Lower lobe of right lung (tissue), 2 donors: ENCODE measurements at places on chromosomes 5 and 9. TPM values are rescaled to one million over a fixed set of nuclear protein-coding genes. Genes with fewer than 3 reads are reported as not detected.

DNA sequence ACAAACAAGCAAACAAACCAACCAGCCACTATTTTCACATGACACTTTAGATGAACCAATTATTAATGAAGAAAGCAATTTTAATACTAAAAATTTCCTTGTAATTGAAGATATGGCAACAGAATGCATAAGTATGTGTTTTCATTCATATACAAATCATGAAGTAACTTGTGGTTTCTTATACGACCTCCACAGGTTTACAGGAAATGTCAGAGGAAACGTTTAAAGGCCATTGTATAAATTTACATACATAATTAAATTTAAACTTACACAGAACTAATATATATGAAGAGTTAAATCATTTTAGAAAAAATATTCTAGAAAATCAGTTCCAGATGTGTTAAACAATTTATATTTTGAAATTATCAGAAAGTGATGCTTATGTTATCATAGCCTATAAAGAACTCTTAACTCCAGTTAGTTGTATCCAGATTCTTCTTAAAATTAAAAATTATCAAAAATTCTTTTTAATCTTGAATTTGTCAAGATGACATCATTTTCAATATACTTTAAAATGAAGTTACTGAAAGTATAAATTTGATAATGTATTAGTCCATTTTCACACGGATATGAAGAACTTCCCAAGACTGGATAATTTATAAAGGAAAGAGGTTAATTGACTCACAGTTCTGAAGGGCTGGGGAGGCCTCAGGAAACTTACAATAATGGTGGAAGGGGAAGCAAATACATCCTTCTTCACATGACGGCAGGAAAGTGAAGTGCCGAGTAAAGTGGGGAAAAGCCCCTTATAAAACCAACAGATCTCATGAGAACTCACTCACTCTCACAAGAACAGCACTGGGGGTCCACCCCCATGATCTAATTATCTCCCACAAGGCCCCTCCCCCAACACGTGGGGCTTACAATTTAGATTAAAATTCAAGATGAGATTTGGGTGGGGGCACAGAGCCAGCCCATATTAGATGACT lies 192.0 kb downstream of the PIK3R1 start:
- DNase-seq, result no peak
- no peaks in the 10 kb centered on the region for H3K27me3 ChIP-seq
- no peaks in the 10 kb centered on the region for H3K36me3 ChIP-seq
- no peak overlapping the region for H3K4me3 ChIP-seq

- DNase-seq, result no peak
- no peak overlapping the region for H3K27ac ChIP-seq
- H3K4me3 ChIP-seq, result no peak overlapping the region
- peaks cover 11% of the 10 kb centered on the region for H3K4me1 ChIP-seq
Measured at GRCh38 chr9:85431339-85432102, 310.2 kb downstream of the AGTPBP1 start.

Gene LRRTM2
- total RNA-seq, result 0.30 TPM

Gene RGP1
- total RNA-seq, result 29.6 TPM

Gene NR2F1-AS1
- 11.1 TPM for total RNA-seq

Gene UAP1L1
- total RNA-seq, result 29.7 TPM

- no peaks in the 10 kb centered on the region for H3K36me3 ChIP-seq
- H3K4me3 ChIP-seq, result peak overlapping the region; percentile 100
Measured at GRCh38 chr5:54518146-54518817, 723 bp downstream of the SNX18 start.

- H3K4me3 ChIP-seq, result no peak overlapping the region
- H3K36me3 ChIP-seq, result no peaks in the 10 kb centered on the region
- DNase-seq, result no peak
- no peaks in the 10 kb centered on the region for H3K27me3 ChIP-seq
- H3K27ac ChIP-seq, result no peak overlapping the region
- H3K4me1 ChIP-seq, result no peaks in the 10 kb centered on the region
Measured at GRCh38 chr5:139210585-139210984, 12.4 kb upstream of the SIL1 start.

GRCh38 chr5:73909474-73909873 lies 283.5 kb downstream of the ARHGEF28 start:
- H3K27ac ChIP-seq, result no peak overlapping the region
- peaks cover 12% of the 10 kb centered on the region for H3K36me3 ChIP-seq
- DNase-seq, result no peak
- no peaks in the 10 kb centered on the region for H3K27me3 ChIP-seq

Gene FBP2
- not detected for total RNA-seq

DNA sequence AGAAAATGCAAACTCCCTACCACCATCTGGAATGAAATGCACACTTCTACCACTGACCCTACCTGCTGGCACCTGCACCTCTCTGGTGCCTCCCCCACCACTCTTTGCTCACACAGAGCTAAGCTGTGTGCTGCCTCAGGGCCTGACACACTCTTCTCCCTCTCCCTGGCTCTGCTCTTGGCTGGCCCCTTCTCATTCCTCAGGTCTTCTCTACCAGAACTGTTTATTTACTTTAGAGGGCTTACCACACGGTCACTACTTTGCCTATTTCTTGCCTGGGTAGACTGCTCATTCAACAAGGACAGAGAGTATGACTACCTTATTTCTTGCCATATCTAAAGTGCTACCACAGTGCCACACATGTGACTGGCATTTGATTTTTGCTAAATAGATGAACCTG lies 3.3 kb downstream of the REEP5 start:
- DNase-seq, result no peak
- peaks cover 72% of the 10 kb centered on the region for H3K4me1 ChIP-seq
- H3K4me3 ChIP-seq, result no peak overlapping the region

- no peak for DNase-seq
- no peak overlapping the region for H3K4me3 ChIP-seq
- H3K4me1 ChIP-seq, result no peaks in the 10 kb centered on the region
Measured at GRCh38 chr5:175159956-175160355, 284.0 kb downstream of the DRD1 start.

Gene NOP16
- 11.8 TPM for total RNA-seq

Gene MCIDAS
- total RNA-seq, result 0.56 TPM

GRCh38 chr5:7068156-7068555 lies 327.8 kb upstream of the ADCY2 start:
- H3K4me1 ChIP-seq, result no peaks in the 10 kb centered on the region
- no peaks in the 10 kb centered on the region for H3K27me3 ChIP-seq
- H3K27ac ChIP-seq, result no peak overlapping the region
- H3K4me3 ChIP-seq, result no peak overlapping the region
- no peaks in the 10 kb centered on the region for H3K36me3 ChIP-seq

DNA sequence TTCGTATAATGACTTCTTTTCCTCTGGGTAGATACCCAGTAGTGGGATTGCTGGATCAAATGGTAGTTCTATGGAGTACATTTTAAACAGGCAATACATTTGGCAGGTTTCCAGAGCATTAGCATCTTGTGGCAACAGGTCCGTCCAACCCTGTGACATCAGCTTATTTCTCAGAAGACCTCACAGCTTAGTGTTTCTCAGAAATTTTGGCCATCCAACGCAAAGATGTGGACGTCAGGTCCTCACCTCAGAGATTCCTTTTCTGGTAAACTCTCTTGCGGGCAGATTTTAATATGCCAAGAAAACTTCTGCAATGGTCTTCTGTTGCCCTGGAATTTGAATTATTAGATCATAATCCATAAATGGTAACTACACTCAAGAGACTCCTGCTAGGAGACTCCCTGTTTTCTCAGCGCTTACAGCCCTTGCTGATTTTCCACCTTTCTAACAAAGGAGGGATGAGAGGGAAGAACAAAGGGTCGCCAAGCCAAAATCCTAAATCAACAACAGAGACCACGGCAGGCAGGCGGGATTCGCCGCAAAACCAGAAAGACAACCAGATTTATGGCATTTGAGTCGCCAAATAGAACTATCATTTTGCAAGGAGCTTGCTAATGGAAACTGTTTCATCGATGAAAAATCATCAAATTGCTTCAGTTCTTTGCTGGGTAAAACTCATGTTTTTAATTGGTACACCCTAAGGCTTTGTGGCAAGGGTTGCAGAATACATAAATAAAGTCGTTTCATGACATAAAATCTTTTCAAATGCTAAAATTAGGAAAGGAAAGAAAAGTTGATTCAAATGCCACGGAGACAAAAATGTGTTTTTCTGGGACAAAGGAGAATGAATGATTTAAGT lies 34.1 kb upstream of the PLPP1 start:
- DNase-seq, result no peak
- no peaks in the 10 kb centered on the region for H3K27me3 ChIP-seq
- H3K36me3 ChIP-seq, result no peaks in the 10 kb centered on the region
- H3K27ac ChIP-seq, result no peak overlapping the region
- peaks cover 10% of the 10 kb centered on the region for H3K4me1 ChIP-seq
- no peak overlapping the region for H3K4me3 ChIP-seq

DNA sequence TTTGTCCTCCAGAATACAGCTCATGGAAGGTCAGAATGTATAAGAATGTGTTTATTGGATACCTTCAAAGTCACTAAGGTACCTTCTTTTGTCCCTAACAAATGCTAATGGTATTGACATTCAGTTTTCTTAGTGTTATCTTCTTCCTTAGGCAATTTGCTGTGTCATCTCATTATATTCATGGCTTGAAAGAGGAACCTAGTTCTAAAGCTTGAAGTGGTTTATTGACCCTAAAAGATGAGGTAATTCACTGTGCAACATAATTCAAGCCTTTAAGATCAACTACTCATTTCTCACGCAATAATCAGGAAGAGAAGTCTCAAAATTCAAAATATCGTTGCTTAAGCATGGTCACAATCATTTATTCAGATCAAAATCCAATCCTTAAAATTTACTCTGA lies 342.7 kb upstream of the RIOK2 start:
- no peaks in the 10 kb centered on the region for H3K36me3 ChIP-seq
- no peak for DNase-seq
- H3K27ac ChIP-seq, result no peak overlapping the region
- H3K4me1 ChIP-seq, result no peaks in the 10 kb centered on the region
- H3K27me3 ChIP-seq, result no peaks in the 10 kb centered on the region
- no peak overlapping the region for H3K4me3 ChIP-seq

Gene ANKRD18A
- total RNA-seq, result 4.3 TPM
